NCI-H1694 treated with DMSO at 0.1 percent for 48 hours (cell line): ENCODE measurements at places on chromosomes 1 and 21.
A peak's percentile ranks its signal among the peaks of the same experiment; 100 is the strongest.

DNA sequence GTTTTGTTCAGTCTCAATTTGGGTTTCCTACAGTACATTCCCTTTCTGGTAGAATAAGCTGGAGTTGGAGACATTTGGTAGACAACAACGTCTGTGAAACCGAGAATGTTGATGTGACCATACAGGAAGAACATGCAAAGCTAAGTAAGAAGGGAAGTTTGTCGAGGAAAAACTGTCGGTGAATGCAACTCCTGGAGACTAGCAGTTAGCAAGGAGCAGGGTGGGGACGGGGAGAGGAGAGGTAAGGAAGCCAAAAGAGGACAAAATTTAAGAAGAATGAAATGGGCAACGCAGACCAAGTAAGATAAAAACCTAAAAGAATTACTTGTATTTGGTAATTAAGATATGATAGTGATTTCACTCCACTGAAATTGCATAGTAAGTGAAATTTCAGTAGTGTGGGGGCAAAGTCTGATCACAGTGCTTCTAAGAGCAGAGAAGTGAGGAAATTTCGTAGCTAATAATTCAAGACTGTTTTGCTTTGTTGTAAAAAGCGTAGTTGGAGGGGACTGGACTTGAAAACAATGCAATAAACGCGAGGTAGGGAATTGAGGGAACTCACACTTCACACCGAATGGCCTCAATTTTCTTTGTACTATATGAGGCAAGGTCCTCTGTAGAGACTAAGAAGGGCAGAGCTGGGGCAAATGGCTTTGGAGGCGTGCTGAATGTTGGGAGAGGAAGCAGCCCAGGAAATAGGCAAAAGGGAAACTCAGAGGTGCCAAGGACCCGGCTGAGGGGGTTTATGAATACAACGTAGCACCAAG is 787 bp upstream of the GIPC2 start:
- no peak for DNase-seq

DNA sequence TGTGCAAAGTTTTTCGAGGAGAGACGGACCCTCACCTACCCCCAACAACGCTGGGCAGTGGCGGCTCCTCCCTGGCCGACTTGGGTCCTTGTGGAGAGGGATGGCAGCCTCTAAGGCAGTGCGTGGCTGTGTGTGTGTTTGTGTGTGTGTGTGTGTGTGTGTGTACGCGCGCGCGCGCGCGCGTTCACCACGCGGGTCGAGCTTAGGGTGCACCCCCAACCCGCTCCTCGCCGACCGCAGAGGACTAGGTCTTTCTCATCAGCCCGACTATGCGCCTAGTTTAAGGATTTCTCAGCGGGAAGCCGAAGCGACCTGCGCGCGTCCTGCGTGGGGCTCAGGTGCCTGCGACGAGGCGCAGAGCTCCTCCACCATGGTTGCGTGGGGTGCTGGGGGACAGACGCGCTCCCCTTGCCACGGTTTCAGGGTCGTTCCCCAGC is 940 bp downstream of the SOX13 start:
- DNase-seq = no peak

DNA sequence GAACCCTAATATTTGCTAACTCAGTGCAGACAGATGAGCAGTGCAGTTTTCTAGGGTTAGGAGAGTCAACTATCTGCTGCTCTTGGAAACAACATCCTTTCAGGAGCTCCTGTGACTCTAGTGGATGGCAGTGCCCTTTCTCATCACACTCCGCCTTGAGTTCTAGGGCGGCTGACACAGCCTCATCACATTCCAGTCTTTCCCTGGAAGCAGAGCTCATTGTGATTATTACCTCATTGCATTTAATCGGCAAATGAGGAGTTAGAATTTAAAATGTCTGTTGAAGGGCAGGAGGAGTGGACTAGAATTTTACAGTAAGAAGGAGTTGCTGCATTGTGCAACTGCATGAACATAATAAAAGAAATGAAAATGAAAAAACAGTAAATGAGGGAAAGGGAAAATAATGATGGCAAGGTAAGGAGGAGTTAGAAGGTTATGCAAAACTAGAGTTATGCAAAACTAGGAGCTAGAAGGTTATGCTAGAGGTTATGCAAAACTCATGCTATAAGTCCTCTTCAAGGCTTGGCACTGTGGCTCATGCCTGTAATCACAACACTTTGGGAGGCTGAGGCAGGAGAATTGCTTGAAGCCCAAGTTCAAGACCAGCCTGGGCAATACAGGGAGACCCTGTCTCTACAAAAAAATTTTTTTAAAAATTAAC is 6.9 kb upstream of the PTGFRN start:
- no peak for DNase-seq

DNA sequence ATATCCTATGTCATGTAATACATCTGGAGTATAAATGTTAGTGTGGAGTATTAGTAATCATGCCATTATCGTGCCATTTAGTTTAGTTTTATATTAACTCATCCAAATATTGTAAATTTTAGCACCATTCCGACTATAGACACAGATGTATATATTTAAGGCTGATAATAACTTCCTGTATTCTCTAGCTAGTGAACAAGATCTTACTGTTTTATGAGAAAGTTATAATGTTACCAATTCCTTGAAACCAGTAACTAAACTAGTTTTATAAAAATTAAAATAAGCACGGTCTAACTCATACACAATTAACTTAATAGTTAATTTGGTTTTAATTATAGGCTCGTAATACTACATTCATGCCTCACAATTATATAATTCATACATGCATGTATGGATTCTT is 808.6 kb downstream of the USP25 start:
- DNase-seq = no peak

DNA sequence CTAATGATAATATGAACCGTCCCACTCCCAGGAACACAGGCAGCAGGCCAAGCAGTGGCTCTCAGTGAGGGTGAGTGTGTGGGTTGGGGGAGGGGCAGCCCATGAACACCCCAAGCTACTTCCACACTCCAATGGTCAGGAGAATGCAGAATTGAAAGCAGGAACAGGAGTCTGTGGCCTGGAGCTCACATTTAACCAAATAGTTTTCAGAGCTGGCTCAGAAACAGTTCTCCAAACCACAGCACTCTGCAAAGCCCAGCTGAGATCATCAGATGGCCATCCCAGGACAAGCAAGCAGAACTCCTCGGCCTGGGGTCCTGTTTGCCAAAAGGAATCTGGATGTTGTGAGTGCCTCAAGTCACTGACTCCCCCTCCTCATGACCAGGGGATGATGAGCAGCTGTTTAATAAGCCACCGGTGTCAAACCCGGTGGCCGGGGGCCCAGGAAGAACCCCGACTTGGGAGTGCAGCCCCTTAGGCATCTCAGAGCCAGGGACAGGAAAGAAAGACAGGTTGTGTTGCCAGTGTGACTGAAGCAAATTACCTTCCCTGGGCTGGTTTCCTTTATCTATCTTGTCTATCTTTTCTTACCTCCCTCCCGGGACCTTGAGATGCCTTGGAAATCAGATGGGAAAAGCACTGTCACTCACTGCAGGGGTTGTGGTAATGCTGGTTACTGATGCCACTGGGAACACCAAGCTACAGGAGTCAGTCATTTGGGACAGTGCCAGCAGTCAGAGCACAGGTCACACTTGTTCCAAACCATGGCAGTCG is 20.4 kb downstream of the DEGS1 start:
- no peak for DNase-seq

DNA sequence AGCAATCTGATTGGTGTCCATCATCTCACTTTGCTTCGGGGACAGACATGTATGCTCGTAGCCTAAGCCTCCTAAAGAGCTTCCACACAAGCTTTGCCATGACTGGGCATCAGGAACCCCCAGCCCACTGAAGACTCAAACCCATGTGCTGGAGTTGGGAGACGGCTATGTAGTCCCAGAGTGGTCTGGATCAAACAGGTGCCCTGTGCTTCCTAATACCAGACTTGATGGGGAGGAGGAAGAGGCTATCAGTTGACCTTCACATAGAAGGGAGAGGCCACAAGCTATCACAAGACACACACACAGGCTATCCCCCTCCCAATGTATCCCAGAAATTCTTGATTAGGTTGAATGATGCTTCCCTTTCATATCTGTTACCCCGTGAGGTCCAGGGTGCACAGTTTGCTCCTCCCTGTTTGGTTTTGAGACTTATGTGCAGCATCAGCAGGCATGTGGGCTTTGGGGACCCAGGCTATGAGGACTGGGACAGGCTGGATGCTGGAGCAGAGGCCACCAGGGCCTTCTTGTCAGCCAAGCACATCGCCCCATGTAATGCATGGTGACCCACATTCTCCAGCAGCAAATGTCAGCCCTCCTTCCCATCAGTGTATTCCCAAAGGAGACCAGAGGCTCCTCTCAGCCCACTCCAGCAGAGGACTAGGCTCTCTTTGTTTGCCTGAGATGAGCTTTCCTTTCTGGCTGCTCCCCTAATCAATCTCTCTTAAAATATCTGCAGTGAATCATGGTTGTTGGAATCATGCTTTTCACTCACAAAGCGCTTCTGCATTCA is 159.8 kb downstream of the GRIK3 start:
- DNase-seq = no peak

DNA sequence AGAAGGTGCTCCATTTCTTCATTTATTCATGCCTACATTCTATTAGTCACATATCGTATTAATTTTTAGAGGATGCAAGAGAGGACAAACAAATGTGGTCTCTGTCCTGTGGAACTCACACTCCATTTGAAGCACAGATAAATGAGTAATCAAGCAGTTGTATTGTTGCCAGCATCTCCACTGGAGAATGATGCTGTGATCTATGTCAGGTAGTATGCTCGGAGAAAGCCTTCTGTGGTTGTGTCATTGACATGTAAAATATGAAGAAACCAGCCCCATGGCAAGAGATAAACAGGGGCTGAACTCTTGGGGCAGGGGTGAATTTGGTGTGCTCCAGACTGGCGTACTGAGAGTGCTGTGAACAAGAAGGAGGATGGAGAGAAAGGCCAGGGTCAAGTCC is 101.2 kb downstream of the FASLG start:
- no peak for DNase-seq

DNA sequence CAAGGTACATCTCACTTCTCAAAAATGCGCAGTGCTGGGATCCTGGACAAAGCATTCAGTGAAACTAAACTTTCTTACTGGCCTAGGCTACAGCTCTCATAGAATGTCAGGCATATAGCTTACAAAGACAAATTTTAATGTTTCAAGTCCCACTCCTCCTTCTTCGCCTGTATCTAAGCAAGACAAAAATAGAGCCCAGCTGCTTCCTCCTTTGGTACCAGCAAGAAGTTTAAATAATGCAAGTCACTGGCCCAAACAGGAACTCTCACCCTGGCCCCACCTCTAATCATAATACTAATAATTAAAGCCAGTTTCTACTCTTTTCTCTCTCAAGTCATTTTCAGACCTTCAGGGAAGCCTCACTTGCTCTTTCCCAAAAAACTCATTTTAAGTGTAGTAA is 1267.9 kb downstream of the MRPL39 start:
- DNase-seq = no peak

DNA sequence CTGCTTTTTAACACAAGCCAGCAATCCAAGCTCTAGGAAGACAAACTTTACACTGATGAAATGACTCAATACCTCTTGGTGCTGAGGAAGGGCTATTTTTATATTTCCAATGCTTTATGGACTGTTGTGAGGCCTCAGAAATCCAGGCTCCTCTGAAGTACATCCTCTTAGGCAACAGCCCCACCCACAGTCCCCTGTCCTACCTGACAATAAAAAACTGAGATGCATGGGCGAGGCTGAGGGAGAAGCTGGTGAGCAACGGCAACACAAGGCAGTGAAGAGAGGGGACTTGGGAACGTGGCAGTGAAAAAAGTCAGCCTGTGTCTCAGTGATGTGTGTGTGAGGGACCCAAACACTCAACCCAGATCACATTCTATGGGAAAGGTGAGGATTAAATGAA is 10.1 kb upstream of the CPT2 start:
- no peak for DNase-seq

DNA sequence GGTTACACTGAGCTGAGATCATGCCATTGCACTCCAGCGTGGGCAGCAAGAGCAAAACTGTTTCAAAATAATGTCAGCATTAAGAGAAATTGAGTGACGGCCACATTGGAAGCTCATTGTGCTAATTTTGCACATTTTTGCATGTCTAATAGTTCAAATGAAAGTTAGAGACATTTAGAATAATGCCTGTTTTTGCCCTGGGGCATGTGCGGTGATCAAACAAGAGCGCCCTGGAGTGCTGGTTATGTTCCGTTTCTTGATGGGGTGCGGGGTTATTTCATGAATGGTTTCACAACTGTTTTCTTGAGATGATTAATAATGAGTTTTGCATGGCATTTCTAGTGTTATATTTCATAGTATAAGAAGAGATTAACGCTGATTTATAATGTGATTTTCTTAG is 13.1 kb downstream of the OR2T11 start:
- no peak for DNase-seq

GRCh38 chr1:48776393-48777218 is at the start of gene BEND5:
Gene BEND5, minus strand, starts transcription at chr1:48776891. Its CDS starts 60 bp downstream, at chr1:48776831.
- DNase-seq = peak; percentile 75

DNA sequence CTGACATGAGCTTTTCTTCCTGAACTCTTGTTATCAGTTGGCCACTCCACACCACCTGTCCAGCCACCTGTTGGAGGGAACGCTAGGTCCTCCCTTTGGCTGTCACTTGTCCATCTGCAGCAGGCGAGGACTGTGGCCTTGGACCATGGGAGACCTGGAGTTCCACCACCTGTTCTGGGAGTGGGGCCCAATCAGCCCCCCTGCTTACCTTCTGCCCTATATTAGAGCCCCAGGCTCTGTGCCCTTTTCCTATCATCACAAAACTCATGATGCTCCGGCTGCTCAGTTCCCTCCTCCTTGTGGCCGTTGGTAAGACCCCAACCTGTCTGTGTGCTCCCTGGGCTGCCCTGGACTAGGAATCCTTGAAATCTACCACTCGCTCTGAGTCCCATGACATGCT is at the start of gene CELA3A:
CELA3A (plus strand) TSS at position 249 of the 400 bp plus-strand sequence; CDS start at position 267, 18 bp downstream.
- DNase-seq = no peak

DNA sequence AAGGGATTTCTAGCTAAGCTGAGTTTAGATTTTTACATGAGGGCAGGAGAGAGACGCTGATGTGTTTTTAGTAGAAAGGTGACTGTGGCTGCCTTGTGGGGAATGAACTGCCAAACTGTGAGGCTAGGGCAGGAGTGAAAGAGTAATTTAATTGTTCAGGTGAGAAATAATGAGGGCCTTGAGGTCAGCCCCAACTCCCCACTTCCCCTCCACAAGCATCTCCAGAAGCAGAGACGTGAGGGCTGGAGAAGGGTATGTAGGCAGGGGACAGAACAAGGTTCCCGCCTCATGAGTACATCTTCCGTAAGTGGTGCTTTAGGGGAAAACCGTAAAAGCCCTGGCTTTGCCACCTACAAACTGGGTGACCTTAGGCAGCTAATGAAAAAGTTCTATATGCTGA is 70.8 kb downstream of the WARS2 start:
- DNase-seq = no peak
